Naive B cell (primary cell): ENCODE measurements at places on chromosomes 2 and 18.

DNA sequence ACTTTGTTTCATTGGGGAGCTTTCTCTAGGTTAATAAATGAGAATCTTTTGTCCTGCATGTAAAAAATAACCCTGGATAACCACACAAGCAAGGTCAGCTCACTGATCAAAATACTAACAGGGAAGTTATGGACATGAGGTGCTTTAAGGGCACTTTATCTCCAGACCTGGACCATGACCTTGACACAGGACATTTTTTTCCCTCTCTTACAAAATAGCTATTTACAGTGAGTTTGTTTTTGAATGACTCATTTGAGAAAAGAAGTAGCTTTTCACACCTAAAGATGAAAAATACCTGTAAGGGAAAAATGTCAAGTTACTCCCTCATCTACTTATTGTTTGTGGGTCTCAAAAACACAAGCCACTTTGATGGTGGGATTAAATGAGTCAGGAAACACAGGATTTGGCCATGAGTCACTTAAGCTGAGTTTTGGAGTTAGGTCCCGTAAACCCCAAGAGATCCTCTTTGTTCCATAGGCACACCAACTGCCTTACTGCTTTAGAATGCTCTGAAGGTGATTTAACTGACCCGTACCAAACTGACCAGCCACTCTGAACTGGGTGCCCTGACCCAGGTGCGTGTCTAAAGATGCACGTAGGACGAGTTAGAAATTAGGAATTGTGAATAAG lies 479.3 kb upstream of the NXPH2 start:
- no peak for DNase-seq

DNA sequence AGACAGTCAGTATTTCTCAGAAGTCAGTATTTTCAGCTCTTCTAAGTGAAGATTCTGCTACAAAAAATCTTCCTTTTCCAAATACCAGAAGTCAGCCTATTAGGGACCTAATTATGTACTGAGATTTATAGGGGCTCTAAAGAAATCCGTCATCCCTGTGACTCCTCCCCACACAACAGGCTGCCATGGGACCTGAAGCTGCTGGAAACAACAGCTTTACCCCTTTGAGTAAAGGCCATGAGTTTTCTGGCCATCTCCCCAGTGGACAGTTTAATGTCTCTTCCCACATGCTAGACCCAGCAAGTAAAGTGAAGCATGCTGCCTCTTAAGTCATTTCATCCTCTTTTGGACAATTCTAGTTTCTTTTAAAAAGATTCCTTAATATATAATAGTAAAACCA lies 255.7 kb upstream of the ACVR2A start:
- DNase-seq: no peak

DNA sequence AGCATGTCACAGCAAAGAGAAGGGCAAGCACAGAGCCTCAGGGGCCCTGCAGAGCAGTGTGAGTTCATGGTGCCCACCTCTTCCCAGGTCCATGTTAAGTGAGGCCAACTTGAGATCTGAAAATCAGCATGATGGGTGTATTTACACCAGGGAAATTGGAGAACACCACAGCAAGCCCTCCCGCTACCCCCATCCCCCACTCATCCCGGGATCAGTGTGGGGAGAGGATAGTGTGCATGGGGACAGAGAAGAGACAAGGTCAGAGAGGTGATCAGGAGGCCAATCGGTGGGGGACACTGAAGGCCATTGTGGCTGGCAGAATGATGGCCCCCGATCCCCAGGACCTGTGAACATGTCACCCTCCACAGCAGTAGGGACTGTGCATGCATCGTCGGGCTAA lies 54.7 kb downstream of the PTGR3 start:
- no peak for DNase-seq

DNA sequence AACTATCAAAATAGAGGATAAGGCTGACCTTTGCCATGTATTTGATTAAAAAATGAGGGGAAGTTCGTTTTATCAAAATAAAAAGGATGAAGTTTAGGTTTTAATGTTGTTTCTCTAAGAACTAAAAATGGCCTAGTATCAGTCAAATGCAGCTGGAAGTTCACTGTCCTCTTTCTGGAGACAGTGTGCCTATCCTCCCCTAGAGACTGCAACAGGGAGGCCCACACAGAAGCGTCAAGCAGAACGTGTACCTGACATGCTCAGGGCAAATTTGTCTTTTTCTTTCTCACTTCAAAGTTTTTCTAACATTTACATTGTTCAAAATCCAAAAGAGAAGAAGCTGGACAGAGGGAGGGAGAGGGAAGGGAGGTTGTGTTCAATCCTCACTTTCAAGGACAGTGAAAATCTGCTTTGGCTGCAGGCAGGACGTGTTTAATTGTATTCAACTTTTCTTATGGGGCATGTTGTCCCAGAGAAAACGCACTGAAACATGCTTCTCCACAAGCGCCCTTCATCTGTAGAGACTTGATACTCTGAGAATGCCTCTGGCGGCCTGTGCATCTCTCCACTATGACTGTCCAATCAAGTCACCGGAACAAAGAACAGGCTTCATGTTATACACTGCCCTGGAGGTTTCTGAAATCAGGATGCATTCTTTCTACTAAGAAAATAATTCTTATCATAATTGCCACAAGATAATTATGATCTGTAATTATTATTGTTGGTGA lies 65.1 kb downstream of the FAM210A start:
- no peak for DNase-seq

GRCh38 chr18:54843314-54843713 lies 15.0 kb downstream of the RAB27B start:
- DNase-seq: no peak

DNA sequence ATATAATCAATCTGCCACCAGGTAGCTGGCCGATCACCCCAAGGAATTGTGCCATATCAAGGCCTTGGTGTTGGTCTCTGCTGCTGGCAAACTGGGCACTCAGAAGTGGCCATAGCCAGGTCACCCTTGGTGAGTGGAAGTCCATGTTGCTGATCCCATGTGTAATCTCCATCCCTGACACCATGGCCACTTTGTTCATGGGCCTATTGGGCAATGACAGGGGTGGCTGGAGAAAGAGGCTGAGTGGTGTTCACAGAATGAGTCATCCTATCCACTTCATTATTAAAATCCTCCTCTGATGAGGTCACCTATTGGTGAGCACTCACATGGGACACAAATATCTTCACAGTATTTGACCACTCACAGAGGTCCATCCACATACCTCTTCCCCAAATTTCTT lies 26.7 kb upstream of the CD226 start:
- no peak for DNase-seq

DNA sequence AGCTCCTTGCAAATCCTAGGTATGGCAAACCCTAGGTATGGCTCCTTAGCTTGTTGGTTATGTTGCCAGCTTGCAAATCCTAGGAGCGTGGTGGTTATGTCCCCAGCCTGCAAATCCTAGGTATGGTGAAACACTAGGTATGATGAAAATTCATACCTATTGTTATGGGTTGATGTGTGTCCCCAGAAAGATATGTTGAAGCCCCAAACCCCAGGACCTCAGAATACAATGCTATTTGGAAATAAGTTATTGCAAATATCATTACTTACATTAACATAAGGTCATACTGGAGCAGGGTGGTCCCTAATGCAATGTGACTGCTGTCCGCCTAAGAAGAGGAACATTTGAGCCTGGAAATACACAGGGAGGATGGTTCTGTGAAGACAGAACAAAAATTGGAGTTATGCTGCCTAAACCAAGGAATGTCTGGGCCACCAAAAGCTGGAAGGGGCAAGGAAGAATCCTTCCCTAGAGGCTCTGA lies 220.8 kb downstream of the MYCN start:
- no peak for DNase-seq
